ENCODE measurements at places on chromosomes 5 and 9. TPM values are rescaled to one million over a fixed set of nuclear protein-coding genes. Genes with fewer than 3 reads are reported as not detected.

Gene AGXT2
- total RNA-seq = not detected

Gene ADRA1B
- 1.3 TPM for total RNA-seq

Gene DMRT1
- not detected for total RNA-seq

Gene GABRA6
- total RNA-seq = not detected

Gene CAPSL
- not detected for total RNA-seq

All from A375 (cell line).